Stimulated activated CD8-positive, alpha-beta memory T cell treated with anti-CD3 and anti-CD28 coated beads, Interleukin-4, amount 100 ng/mL, for 1 hour (primary cell): ENCODE measurements at places on chromosomes 3 and 15.

DNA sequence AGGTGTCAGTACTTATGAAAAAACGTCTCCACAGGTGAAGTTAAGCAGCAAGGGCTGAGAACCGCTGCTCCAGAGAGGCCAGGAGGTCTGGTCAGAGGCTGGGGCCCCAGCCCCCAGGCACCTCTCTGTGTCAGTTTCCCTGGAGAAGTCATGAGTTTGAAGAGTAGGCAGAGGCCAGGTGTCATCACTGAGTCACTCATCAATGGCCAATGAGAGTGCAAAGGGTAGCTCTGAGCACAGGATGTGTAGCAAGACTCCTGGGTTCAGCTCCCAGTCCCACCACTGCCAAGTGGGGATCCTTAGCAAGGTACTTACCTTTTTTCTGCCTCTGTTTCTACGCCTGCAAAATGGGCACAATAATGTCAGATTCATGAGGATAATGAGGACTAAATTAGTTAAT, 47.9 kb downstream of the CORO2B start:
- DNase-seq = no peak

- DNase-seq = no peak
Measured at GRCh38 chr3:62667714-62668113, 207.5 kb downstream of the CADPS start.

DNA sequence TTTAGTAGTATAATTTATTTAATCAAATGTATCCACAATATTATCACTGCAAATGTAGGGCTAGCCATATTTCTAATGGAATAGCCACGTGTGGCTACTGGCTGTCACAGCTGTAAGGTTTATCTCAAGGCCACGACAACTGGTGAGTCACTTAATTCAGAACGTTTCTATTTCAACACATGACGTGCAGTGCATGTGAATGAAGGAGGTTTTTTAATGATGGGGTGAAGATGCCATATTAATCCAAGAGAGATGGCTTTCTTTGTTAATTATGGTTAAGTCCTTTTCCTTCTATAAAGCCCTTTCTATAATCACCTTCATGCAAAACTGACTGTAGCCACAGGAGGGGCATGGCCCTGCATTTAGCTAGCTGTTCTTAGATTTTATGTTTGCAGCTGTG, 212.0 kb downstream of the FEZF2 start:
- DNase-seq = no peak

GRCh38 chr15:70474471-70475406, 288.6 kb downstream of the UACA start:
- DNase-seq = peak; percentile 34

DNA sequence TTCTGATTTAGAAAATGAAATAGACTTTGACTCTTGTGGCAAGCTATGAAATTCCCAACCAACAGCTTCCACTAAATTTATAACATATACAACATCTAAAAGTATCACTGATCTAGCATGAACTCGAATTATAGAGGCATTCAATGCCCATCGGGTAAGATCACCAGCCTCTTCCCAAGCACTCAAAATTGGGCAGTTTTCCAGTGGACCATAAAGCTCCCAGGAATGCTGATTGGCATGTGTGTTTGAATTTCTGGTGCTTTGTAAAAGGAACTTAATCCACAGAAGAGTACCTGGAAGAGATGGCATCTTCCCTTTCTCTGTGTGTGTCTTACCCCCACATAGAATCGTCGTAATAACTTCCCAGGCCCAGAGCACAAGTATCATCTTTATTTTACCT, 10.0 kb downstream of the LRTM1 start:
- no peak for DNase-seq

GRCh38 chr3:115146418-115147328, at the start of gene ZBTB20:
Gene ZBTB20, minus strand, starts transcription at chr3:115147288.
- peak; percentile 27 for DNase-seq

GRCh38 chr15:40149339-40149738, 11.5 kb upstream of the BUB1B start:
- DNase-seq = no peak

DNA sequence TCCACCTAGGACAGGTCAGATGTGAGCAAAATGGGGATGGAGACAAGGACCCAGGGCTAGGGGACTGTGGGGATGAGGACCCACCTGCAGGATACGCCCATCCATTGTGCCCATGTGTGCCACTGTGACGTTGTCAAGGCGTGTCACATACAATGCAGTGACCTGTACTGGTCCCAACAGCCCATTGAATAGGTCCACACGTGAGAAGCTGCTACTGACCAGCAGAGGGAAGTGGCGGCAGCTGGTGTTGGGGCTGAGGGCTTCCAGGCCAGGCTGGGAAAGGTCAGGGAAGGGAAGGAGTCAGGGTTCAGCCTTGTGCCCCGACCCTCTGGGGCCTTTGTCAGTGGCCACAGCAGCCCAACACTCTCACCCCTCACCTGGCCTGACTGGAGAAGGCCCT, 4.7 kb downstream of the MST1R start:
- DNase-seq = no peak

- DNase-seq = no peak
Measured at GRCh38 chr3:42655980-42656679, 2.6 kb downstream of the ZBTB47 start.

GRCh38 chr15:42016971-42017370, 3.9 kb downstream of the PLA2G4E start:
- no peak for DNase-seq

- no peak for DNase-seq
Measured at GRCh38 chr3:44026220-44026865, 215.3 kb upstream of the TOPAZ1 start.

DNA sequence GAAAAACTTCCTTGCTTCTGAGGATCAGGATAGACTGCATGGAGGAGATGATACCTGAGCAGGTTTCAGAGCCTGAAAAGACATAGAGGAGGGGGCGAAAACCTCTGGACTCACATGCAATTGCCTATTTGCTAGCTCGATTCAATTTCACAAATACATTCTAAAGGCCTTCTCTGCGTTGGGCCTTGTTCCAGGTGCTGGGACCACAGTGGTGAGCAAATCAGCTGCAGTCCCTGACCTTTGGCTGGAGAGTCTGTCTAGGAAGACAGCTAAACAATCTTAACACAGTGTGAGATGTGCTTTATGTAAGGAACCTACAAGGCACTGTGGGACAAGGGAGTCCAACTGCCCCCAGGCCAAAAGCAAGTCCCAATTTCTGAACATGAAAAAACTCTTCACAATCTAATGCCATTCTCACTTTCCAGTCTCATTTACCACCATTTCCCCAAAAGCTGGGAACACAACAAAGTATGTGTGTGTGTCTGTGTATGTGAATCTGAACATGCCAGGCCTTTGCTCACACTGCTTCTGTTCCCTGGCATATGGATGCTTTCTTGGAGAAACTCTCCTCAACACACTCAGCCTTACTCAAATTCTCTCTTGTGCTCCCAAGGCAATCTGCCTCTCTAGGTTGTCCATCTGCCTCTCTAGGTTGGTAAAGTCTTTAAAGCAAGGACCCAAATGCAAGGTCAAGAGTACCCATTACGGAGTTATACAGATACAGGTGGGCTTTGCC, 2.1 kb upstream of the PCCB start:
- DNase-seq = no peak

- DNase-seq = no peak
Measured at GRCh38 chr3:60147249-60147950, 1097.6 kb upstream of the CFAP20DC start.

- no peak for DNase-seq
Measured at GRCh38 chr3:70882104-70882503, 569.7 kb upstream of the MDFIC2 start.

DNA sequence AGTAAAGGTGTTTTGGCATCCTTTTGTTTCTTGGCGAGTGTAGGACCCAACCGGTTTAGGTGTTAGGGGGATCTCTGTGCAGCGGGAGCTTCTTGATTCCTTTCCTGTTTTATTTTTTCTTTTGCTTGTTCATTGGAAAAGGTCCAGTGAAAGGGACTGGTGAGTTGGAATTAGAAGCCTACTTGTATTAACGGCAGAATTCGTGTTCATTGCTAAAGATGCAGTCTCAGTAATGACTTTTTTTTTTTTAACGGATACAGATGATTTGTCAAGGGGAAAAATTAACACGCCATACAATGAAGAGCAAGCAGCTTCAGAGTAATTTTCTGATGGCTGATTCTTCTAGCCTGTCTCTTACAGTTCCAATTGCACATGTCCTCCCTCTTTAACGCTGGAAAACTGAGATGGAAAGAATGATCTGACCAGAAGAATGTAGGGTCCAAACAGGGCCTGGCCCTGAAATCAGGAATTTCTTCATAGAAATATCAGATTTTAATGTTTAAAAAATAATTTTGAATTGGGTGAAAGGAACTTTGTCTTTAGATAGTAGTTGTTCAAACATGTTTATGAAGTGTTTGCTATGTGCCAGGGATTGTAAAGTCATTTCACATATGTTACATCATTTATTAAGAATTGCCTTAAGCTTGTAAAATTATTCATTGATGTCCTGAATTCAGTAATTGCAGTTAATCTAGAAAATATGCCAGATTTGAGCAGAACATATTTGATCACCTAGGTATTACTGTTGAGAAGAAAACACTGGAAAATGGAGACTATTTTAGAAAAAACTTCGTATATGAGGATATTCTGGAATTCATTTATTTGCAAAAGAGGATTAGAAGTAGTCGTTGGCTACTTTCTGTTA, 1.4 kb downstream of the MAPK6 start:
- DNase-seq = no peak

GRCh38 chr3:151315136-151315535, 1.5 kb downstream of the GPR87 start:
- no peak for DNase-seq

- DNase-seq = no peak
Measured at GRCh38 chr3:4581124-4581424, 87.9 kb downstream of the ITPR1 start.
